ENCODE measurements at places on chromosomes 2 and 18. TPM values are rescaled to one million over a fixed set of nuclear protein-coding genes. Genes with fewer than 3 reads are reported as not detected.
A peak's percentile ranks its signal among the peaks of the same experiment; 100 is the strongest.

DNA sequence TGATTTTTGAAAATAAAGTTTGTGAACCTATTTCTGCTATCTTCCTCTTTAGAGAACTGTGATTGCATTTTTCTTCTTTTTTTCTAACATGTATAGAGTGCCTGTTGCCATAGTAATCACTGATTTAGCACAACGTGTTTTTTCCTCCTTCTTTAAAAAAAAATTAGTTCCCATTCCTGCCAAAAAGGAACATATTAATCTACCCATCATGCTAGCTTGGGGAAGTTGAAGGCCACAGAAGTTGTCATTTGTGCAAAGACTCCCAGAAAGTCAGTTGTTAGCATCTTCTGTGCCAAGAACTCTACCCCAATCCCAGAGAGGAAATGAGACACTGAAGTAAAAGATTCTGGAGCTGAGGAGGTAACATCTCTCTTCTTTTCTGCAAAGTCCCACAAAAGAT lies 57.3 kb downstream of the SLC8A1 start:
- no peak overlapping the region for H3K27ac ChIP-seq
- no peak overlapping the region for H3K4me3 ChIP-seq
- no peaks in the 10 kb centered on the region for H3K27me3 ChIP-seq
- no peaks in the 10 kb centered on the region for H3K4me1 ChIP-seq
- no peak for DNase-seq
- no peaks in the 10 kb centered on the region for H3K36me3 ChIP-seq

DNA sequence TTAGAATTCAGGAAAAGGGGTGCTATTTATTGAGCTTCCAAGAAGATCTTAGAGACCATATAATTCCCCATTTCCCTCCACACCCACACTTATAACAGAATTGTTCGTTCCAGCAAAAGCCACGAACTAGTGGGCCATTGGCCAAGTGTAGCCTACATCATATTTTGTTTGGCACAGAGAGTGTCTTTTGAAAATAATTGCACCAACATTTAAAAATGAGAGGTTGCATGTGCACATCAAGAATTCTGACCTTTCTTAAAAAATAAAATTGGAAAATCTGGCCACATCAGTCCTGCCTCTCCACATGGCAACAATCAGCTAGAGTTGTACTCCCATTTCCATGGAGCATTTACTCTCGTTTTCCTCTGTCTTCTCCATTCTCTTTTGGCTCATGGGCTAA lies 655.5 kb upstream of the FANCL start:
- H3K4me1 ChIP-seq: no peaks in the 10 kb centered on the region
- no peak overlapping the region for H3K27ac ChIP-seq
- no peak for DNase-seq

DNA sequence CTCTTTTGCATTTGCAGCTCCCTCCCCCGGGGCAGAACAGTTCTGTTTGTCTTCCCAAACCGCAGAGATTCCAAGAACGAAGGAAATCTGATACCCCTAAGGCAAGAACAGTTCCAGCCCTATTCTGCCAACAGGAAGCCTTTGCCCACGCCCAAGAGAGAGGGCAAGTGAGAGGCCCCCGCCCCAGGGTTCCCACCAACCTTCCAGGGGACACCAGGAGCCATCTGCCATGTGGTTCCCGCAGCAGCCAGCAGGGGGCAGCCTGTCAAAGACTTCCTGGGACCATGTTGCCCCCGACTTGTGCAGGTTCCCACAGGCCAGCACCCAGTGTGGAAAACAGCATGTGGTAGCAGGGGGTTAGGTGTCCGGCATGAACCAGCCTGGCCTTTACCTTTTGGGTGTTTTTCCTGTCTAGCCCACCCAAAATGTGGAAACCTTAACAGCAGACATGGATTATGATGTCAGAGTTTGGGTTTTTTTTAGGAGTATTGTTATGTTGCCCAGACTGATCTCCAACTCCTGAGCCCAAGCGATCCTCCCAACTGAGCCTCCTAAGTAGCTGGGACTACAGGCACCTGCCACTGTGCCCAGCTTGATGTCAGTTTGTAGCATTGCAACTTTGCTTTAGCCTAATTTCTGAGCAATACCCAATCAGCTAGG lies 21.7 kb upstream of the EFHD1 start:
- peak; percentile 76 for DNase-seq
- no peaks in the 10 kb centered on the region for H3K36me3 ChIP-seq
- no peaks in the 10 kb centered on the region for H3K4me1 ChIP-seq
- H3K27ac ChIP-seq: no peak overlapping the region

- no peaks in the 10 kb centered on the region for H3K27me3 ChIP-seq
- no peaks in the 10 kb centered on the region for H3K36me3 ChIP-seq
- H3K27ac ChIP-seq: no peak overlapping the region
- H3K4me3 ChIP-seq: no peak overlapping the region
- DNase-seq: no peak
- no peaks in the 10 kb centered on the region for H3K4me1 ChIP-seq
Observed at GRCh38 chr18:37672932-37673595, 107.5 kb upstream of the CELF4 start.

DNA sequence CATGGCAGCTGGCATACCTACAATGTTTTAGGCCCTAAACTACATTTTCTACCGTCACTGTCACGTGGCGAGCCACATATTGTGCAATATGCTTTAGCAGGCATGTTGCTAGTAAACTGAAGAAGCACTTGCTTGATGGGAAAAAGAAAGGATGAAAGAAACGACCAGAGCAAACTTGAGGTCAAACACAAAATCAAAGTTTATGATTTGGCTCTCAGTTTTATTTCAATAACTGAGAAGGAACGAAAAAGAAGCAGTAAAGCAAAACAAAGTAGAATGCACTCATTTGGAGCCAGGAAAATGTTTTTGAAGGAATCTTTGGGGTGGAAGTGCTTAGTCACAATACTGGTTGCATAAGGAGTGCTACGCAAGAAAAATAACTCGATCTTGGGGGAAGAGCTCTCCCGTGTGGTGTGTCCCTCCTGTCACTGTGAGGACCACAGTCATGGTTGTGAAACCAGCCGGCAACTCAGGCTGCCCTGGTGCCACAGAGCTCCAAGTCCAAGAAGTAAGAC lies 349.8 kb downstream of the RBM43 start:
- H3K27ac ChIP-seq: no peak overlapping the region
- no peak for DNase-seq
- no peaks in the 10 kb centered on the region for H3K27me3 ChIP-seq
- no peak overlapping the region for H3K4me3 ChIP-seq

DNA sequence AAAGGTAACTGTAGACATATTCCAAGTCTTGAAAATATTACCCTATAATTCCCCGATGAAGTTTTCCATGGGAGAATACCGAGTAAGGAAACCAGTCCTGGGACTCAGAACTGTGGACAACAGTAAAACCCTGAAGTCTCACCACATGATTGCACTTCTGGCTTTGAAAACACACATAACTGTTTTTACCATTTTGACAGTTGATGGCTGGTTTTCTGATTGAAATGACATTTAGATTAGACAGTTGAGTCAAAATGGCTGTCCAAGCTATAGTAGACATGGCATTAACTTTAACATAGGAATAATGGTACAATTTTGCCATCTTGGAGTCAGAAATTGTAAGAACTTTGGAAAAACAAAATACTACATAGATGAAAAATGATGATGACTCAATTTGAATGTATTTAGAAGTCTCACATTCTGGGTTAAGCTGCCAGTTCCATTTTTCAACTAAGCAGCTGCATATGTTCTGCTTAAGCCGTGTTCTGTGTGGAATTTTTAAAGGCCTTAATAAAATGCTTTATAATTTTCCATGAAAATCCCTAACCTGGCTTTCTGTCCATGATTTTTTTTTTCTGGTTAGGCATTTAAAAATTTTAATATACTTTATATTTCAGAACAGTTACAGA lies 38.3 kb upstream of the WIPF1 start:
- H3K4me3 ChIP-seq: peak overlapping the region; percentile 85
- no peaks in the 10 kb centered on the region for H3K27me3 ChIP-seq
- DNase-seq: no peak
- peak overlapping the region; percentile 93 for H3K27ac ChIP-seq

GRCh38 chr2:162401871-162402270 lies 57.9 kb downstream of the GCA start:
- no peak overlapping the region for H3K4me3 ChIP-seq
- no peak overlapping the region for H3K27ac ChIP-seq
- no peaks in the 10 kb centered on the region for H3K36me3 ChIP-seq
- H3K4me1 ChIP-seq: no peaks in the 10 kb centered on the region
- no peak for DNase-seq
- peaks cover 10% of the 10 kb centered on the region for H3K27me3 ChIP-seq

- no peaks in the 10 kb centered on the region for H3K36me3 ChIP-seq
- H3K27ac ChIP-seq: no peak overlapping the region
- H3K27me3 ChIP-seq: no peaks in the 10 kb centered on the region
- no peaks in the 10 kb centered on the region for H3K4me1 ChIP-seq
Observed at GRCh38 chr18:78894033-78894305, 85.6 kb upstream of the SALL3 start.

GRCh38 chr18:36493349-36494159 lies 196.0 kb downstream of the FHOD3 start:
- H3K27ac ChIP-seq: no peak overlapping the region
- peaks cover 8% of the 10 kb centered on the region for H3K4me1 ChIP-seq
- no peak overlapping the region for H3K4me3 ChIP-seq
- H3K36me3 ChIP-seq: no peaks in the 10 kb centered on the region
- peaks cover 13% of the 10 kb centered on the region for H3K27me3 ChIP-seq

GRCh38 chr2:11955314-11955713 lies 208.9 kb downstream of the LPIN1 start:
- H3K27me3 ChIP-seq: peaks cover 25% of the 10 kb centered on the region
- no peak overlapping the region for H3K27ac ChIP-seq
- H3K36me3 ChIP-seq: no peaks in the 10 kb centered on the region
- no peak for DNase-seq
- H3K4me1 ChIP-seq: no peaks in the 10 kb centered on the region

DNA sequence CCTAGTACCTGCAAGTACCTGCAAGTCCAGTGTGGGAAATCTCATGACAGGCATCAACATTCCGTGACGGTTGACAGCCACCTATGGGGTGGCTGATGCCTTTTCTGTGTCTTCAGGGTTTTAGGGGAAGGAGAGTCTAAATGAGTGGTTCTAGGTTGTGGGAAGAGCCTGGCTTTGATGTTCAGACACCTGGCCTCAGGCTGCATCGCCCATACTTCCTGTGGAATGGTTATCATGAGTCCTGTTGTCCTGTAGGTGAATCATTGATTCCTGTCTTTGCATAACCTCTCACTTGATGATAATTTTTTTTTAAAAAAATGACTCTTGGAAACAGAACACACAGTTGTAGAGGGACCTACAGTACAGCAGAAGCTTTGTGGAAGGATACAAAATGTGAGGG lies 108.9 kb downstream of the NEDD4L start:
- H3K36me3 ChIP-seq: no peaks in the 10 kb centered on the region
- no peak overlapping the region for H3K4me3 ChIP-seq
- H3K4me1 ChIP-seq: no peaks in the 10 kb centered on the region
- DNase-seq: no peak

GRCh38 chr2:232571026-232571474 lies 20.6 kb downstream of the EIF4E2 start:
- no peaks in the 10 kb centered on the region for H3K4me1 ChIP-seq
- no peak overlapping the region for H3K27ac ChIP-seq
- H3K4me3 ChIP-seq: no peak overlapping the region
- peaks cover 55% of the 10 kb centered on the region for H3K36me3 ChIP-seq
- H3K27me3 ChIP-seq: no peaks in the 10 kb centered on the region
- DNase-seq: no peak

- H3K4me3 ChIP-seq: no peak overlapping the region
- no peaks in the 10 kb centered on the region for H3K27me3 ChIP-seq
- H3K27ac ChIP-seq: no peak overlapping the region
- H3K36me3 ChIP-seq: no peaks in the 10 kb centered on the region
- DNase-seq: no peak
- H3K4me1 ChIP-seq: no peaks in the 10 kb centered on the region
Observed at GRCh38 chr18:75128051-75128605, 80.8 kb downstream of the PTGR3 start.

DNA sequence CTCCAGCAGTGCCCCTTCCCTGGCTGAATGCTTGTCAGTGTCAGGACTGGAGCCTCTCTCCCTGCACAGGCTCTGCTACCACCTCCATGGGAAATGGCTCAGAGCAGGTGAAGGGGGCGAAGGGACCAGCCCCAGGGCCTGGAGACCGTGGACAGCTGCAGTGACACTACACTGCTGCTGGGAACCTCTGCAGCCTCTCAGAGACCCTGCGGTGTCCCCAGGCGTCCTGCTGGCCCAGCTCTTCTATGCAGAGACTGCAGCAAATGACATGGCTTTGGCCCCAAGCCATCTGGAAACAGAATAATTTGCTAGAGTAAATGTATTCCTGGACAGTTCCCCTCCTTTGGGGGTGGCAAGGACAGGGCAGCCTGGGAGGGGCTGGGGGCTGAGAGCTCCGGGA lies 53.2 kb downstream of the CIB4 start:
- no peak for DNase-seq
- no peaks in the 10 kb centered on the region for H3K4me1 ChIP-seq
- peaks cover 14% of the 10 kb centered on the region for H3K27me3 ChIP-seq

- no peak overlapping the region for H3K27ac ChIP-seq
- no peaks in the 10 kb centered on the region for H3K36me3 ChIP-seq
- no peak overlapping the region for H3K4me3 ChIP-seq
- no peaks in the 10 kb centered on the region for H3K4me1 ChIP-seq
- no peak for DNase-seq
Observed at GRCh38 chr18:32450874-32451273, 19.8 kb downstream of the GAREM1 start.

DNA sequence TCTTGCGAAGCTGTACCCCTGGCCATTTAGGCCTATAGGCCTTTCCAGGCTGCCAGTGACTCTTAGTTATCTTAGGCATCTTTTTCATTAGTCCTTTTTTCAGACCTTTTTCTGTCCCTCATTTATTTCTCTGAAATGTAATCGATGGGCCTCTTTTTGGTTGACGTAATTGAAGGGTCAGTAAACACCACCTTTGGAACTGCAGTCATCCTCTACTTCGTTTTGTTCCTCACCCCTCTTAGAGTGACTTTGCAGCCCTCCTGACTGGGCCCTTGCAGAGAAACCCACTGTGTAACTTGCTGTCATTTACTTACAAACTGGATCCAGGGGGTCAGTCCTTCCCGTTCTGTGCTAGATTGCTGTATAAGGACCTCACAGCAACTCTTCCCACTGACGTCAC lies 23.2 kb downstream of the CENPO start:
- H3K27ac ChIP-seq: no peak overlapping the region
- H3K27me3 ChIP-seq: no peaks in the 10 kb centered on the region
- H3K4me3 ChIP-seq: no peak overlapping the region
- peaks cover 8% of the 10 kb centered on the region for H3K4me1 ChIP-seq
- DNase-seq: peak; percentile 12

The GATA6 gene
- not detected for total RNA-seq

The GREB1L gene
- total RNA-seq: not detected

The SIX2 gene
- total RNA-seq: not detected

The PSD4 gene
- total RNA-seq: 404 TPM

Measured in activated CD8-positive, alpha-beta T cell treated with anti-CD3 and anti-CD28 coated beads, Interleukin-2, amount 10 ng/mL, durations not matched to agents 7 days and 5 days (primary cell).